ENCODE measurements at places on chromosomes 2 and 18.

DNA sequence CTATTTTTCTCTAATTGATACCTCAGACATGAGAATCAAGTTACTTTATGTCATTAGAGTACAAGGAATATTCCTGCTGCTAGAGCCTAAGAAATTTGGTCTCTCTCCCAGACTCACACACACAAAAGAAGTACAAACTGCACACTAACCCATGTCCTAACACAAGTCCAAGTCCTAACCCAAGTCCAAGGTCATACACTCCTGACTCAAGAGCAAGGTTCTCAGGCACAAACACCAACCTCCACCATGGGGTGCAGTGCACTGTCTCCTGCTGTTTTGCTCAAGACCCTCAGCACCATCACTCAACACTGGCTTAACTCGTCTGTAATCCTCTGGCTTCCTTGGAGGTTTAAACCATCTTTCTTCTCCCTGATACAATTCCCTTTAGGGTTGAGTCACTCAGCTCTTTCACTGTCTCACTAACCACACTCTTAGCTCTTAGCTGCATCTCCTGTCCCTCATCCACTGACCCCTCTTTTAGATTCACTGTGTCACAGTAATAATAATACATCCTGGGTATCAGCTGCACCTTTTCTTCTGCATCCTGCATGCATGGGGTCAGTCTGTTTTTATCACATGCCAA, 129.8 kb downstream of the BCL2L11 start:
- DNase-seq = no peak

DNA sequence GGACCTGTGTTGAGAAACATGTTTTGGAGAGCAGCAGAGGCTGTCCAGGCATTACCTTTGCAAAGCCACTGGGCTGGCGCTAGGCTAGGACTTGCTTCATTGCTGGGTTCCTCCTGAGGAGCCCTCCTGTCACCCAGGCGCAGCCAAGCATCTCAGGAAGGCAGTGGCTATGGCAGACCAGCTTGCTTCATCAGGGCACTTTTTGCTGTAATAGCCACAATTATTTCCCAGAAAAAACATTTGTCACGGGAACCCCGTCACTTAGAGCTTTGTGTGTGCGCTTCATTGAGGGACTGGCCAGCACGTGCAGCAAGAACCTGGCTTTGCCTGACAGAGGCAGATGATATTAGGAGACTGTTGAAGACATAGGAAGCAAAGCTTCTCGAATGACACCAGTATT, 36.4 kb downstream of the SLC20A1 start:
- DNase-seq = no peak

- no peak for DNase-seq
These were observed 32.2 kb downstream of the PECR start for GRCh38 chr2:216049452-216049851.

GRCh38 chr2:191791953-191792560, 54.8 kb downstream of the CAVIN2 start:
- DNase-seq = no peak

DNA sequence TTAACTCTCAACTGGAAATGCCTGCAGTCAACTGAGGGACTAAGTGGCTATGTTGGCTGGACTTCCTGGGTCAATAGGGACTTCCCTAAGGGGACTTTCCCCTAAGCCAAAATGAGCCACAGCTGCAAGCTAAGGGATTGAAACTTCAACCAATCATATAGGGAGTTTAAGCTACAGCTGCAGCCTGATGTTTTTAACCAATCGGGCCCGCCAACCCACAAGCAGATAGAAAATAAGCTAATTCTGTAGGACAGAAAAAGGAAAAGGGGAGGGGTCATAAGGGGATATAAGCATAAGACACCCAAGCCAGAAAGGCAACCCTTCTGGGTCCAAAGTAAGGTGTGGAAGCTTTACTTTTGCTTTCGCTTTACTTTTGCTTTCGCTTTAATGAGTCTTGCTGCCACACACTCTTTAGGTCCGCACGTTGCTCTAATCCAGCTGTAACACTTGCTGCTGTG, 927.5 kb downstream of the ERBB4 start:
- no peak for DNase-seq

DNA sequence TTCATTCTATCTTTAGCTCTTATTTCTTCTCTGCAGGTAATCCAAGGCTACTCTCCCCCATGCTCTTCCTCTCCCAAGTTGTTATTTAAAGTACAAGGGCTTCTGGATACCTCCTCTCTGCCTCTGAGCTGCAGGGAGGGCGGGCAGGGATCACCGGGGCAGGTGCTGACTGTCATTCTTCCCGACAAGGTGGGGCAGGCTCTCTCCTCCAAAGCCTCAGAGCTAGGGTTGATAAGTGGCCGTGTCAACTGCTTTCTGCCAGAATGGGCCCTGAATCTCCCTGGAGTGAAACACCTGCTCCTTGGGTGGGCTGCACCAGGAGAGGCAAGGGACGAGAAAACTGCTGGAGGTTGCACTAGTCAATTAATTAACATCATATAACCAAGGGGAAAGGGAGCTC, 250.3 kb downstream of the SLC4A3 start:
- no peak for DNase-seq

- DNase-seq = no peak
These were observed 492.5 kb downstream of the SOX11 start for GRCh38 chr2:6184532-6185292.

DNA sequence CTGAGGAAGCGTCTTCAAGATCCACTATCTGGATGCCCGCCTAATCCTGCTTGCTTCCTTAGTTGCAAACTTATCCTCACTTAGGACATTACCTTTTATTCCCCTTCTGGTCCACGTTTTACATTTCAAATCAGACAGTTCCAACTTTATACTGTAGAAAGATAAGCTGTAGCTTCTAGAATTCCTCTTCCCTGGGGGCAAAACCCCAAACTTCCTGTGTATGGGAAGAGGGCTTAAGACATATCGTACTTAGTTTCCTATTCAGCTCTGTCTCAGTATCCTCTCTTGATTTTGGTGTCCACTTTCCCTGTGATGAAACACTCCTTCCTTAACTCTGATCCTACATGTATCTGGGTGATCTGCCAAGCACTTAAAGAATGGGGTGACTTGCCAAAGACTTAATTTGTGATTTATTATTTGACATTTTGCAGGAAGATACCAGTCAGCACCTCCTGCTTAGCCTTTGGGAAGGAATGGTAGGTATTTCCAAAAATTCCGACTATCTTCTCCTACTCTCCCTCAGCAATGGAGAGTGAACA, 245.2 kb downstream of the CDCA7 start:
- DNase-seq = no peak

DNA sequence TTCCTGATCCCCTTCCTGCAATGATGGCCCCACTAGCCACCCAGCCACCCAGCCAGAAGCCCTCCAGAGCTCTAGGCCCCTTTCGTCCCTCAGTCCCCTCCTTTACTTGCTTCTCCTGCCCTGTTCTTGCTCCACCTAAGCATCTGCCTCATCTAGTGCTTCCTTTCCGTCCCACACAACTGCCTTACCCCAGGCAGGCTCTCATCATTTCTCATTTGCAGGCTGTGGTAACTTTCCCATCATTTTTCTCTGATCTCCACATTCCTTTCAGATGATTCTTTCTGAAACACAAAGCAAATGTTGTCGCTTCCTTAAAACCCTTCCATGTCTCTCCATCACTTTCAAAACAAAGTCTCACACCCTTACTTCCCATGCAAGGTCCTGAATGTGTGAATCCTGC, 459.8 kb downstream of the METTL4 start:
- DNase-seq = no peak

DNA sequence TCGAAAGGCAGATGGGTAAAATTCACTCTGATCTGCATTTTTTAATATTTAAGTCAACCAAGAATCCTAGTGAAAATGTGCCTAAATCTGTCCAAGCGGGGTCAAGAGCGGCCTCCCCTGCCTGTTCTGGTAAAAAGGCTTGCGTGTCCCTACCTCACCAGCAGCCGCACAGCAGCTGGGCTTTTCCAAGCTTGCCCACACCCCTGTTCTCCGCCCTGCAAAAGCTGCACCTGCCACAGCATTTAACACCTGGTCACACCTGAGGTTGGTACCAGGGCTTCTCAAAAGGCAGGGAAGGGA, 25.8 kb upstream of the TMEM182 start:
- DNase-seq = no peak

DNA sequence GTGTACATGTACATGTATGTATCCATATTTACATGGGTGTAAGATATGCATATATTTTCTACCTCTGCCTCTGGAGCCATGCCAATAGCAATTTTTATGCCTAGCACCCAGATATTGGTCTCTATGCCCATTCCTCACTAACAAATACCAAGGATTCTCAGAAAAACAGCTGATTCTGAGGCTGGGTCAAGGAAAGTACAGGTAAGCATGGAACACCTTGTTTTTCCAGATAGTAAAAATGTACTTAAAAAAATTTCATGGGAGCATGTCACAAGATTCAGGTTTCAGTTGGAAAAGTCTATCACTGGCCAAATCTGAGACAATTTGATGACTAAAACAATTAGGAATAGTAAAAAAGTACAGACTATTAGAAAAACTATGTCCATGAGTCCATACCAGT, 114.5 kb upstream of the MAPRE2 start:
- DNase-seq = no peak

GRCh38 chr2:156505696-156506095, 69.5 kb downstream of the GPD2 start:
- no peak for DNase-seq

GRCh38 chr2:239354791-239355136, 46.1 kb downstream of the HDAC4 start:
- no peak for DNase-seq

GRCh38 chr2:207503234-207503633, 26.5 kb upstream of the CREB1 start:
- no peak for DNase-seq

DNA sequence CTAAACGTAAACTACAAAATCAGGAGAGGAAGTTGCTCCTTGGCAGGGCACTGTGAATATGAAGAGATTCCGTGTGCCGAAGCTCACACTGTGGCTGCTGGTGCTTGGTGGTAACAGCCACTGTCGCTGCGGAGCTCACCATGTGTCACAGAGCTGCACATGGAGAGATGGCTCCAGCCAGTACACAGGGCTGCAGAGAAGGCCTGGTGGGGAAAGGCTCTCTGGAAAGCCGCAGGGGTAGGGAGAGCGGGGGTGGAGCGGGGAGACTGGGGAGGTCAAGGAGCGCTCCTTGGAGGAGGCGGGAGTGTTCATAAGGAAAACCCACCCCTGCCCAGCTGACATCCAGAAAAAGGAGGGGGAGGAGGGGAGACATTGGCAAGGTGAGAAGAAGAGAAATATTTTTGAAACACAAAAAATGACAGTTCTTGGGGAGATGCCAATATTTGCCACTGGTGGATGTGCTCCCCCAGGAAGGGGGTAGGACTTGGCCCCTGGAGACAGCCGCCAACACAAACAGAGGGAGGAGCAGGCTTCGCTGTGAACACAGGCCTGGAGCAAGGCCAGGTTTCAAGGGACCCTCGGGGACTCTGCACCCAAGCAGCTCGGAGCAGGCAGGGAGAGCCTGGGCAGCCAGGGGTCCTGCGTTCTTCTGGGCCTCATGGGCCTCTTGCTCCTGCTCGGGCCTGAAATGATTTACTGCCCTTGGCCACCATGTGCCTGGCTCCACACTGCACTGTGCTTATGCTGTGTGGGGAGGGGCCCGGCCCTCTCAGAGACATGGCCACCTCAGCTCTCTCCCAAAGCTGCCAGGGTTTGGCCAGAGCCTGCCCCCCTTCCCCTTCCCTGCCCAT, 102.6 kb upstream of the GLI2 start:
- no peak for DNase-seq

DNA sequence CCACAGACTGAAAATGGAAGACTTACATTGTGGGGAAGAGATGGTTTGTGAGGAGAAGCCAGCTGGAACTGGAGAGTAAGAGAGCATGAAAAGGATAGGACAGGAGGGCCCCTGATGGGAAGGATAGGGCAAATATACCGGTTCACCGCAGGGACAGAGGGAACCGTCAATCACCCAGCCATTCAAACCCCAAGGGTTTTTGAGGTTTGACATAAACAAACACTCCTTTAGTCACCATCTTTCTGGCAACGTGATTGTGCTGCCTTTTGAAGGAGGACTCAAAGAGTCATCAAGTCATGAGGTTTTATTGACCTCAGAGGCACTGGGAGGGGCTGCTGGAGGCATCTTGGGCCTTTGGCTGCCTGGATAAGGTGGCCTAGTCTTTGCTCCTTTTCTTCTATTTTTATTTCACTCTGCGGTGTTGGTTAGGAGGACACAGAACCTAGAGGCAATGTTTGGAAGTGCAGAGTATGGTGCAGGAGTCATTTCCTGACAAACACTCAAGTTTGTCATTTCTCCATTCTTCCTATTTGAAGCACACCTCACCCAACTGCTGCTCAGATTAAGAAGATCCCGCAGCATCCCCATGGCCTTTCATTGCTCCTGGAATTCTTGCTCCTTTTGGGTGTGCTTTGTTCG, 487.3 kb upstream of the SPRED2 start:
- no peak for DNase-seq

DNA sequence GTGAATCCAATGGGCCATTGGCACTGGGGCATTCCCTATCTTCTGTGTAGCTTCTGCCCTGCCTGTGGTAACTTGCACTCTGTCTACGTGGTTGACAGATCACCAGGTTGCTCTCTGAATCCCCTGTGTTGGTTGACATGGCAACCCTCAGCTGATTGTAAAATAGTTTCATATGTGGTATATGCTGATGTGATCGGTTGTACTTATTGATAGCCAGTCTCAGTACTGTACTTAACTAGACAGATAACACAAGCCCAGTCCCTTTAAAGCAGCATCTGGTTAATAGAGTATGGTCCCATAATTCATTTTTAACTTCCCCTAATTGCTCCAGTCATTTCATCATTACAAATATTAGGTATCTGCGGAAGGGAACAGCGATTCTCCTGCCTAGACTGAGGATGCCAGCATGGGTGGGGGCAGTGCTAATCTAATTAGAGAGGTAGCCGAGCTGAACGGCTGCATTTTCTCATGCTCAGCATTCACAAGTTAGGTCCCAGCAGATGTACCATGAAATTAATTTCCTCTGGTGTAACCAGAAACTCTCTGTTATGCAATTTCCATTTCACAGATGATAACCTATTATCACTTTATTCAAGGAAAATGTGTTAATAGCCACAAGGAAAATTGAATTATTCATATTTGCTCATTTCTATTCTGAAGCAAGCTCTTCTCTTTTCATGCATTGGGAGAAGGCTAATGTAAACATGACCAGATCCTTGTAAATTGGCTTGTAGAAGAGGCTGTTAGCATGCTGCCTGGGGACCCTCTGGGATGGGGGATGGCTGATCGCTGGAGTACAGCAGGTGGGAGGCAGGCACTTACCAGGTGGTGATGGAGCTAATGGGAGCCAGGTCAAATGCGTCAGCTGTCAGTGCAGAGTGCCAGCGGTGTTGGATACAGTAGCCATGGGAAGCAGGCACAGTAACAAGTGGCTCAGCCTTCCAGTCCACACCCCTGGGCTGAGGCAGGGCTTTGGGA, 608.3 kb downstream of the GALR1 start:
- no peak for DNase-seq

- no peak for DNase-seq
These were observed 379.0 kb upstream of the NXPH2 start for GRCh38 chr2:139159177-139159576.

DNA sequence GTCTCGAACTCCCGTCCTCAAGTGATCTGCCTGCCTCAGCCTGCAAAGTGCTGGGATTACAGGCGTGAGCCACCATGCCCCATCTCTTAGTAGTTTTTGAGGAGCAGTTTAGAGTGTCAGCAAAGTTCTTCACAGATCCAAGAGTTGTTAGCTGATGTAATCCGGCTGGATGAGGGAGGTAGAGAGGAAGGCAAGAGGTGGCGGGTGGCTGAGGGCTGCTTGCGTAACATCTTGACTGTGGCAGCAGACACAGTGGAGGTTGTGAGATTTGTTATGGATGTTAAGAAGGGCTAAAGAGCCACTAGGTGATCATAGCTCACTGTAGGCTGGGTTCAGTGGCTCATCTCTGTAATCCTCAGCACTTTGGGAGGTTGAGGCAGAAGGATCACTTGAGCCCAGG, 19.5 kb upstream of the FAM136A start:
- no peak for DNase-seq
